HS-5 (cell line): ENCODE measurements at places on chromosomes 6 and 20.

- no peak for DNase-seq
These were observed 11.7 kb upstream of the SIRPG start for GRCh38 chr20:1669304-1669703.

- DNase-seq: no peak
These were observed 68.7 kb downstream of the NFATC2 start for GRCh38 chr20:51473771-51474170.

- no peak for DNase-seq
These were observed 38.6 kb downstream of the HLA-DPB1 start for GRCh38 chr6:33114406-33114805.

DNA sequence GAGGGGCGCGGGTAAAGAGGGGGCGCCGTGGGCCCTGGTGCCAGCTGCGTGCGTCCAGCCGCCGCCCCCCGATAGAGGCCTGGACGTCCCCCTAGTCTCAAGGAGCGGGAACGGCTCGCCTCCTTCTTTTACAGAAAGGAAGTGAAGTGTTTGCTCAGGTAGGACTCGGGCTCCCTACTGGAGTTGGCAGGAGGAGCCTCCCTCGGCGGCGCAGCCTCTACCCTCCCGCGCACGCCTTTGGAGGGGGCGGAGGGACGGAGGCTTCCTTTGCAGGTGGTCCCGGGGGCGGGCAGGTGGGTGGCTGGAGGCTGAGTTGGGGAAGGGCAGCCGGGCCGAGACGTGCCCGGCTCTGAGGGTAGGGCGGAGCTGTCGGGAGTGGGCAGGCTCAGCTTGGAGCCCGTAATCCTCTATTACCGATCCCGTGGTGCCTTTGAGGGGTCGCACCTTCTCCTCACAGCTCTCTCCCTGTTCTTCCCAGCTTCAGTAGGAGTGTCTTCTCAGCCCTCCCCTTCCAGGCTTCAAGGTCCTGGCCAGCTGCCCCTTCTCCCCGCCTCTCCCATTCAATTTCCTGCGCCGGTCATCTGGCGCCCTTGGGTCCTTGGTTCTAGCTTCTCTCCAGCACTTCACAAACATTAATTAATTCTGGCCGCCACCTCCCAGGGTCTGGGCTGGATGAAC lies 728 bp downstream of the ITPR3 start:
- no peak for DNase-seq

GRCh38 chr6:30912746-30913520 lies 1.1 kb upstream of the VARS2 start:
- DNase-seq: no peak

- DNase-seq: no peak
These were observed 529 bp upstream of the ENPP4 start for GRCh38 chr6:46129291-46129628.

DNA sequence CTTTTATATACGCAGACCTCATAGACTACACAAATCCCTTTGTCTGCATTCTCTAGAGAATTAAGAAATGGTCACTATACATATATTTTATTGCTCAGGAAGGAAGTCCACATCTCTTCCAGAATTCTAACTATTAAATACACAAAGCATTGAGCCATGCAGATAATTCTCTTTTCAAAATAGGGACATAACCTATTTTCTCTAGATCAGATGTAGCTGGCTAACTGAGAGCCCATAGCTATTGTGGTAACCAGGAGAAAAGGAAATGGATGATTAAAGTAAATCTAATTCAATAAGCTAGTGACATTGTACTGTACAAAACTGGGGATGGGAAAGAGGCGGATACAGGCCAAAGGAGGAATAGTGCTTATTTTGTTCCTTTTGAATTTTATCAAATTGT lies 137.2 kb downstream of the BACH2 start:
- no peak for DNase-seq

DNA sequence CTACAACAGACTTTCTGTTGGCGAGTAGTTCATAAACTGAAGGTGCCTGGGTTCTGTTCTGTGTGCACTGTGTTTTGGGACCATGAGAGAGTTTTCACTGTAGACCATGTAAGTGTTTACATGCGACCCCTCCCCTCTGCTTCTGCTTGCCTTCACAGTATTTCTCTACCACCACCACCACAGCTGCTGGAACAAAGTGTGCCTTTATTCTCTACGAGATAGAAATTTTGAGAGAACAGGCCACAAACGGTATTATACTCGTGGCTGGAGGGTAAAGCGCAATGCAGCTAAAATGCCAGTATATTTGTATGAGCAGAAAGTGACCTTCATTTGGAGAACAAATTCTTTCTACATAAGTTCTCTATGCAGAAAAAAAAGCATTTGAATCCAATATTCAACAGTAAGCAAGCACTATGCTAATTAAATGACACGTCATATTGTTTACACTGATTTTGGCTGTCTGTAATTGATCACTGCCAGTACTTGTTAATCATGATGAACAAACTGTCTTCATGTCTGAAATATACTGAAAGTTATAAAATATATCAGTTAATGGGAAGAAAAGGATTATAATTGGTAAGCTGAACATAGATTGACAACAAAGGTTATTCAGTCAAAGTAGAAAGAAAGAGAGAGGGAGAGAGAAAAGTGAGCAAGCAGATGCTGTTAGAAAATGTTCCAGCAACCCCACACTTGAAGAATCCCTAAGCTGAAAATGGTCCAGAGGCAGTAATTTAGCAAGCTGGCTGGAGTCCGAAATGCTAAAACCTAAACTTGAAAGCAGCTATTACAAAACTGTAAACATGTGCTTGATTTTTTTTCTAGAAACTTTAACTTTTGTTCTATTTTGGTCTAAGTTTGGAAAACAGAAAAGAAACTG lies 8.8 kb downstream of the CLDN20 start:
- DNase-seq: no peak

DNA sequence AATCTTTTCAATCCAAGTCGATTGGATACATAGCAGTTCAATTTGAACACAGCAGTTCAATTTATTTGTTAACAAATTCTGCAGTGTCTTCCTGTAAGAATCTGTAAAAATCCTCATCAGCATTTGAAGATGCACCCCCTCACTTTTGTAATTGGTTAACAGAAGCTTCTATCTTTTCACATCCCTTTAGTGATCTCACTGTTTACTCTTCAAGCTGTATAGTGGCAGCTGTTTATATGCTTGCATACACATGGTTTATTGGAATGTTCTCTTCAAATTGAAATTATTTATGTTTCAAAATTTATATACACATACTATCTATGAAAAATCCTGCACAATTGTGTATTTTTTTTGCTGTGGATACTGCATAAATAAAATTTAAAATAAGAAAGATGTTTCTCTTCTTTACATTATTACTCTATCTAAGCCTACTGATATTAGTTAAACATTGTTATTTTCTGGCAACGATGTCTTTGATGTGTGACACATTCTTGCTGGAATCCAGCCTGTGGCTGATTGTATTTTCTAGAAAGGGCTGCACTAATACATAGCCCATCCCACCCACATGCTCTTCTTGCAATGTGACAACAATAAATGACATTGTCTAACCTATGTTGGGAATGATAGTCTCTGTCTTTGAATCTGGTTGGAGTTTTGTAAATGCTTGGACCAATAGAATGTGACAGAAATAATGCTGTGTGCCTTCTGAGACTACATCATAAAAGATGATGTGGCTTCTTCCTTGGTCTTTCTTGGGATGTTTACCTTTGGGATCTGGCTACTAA lies 573.0 kb downstream of the CD109 start:
- no peak for DNase-seq

DNA sequence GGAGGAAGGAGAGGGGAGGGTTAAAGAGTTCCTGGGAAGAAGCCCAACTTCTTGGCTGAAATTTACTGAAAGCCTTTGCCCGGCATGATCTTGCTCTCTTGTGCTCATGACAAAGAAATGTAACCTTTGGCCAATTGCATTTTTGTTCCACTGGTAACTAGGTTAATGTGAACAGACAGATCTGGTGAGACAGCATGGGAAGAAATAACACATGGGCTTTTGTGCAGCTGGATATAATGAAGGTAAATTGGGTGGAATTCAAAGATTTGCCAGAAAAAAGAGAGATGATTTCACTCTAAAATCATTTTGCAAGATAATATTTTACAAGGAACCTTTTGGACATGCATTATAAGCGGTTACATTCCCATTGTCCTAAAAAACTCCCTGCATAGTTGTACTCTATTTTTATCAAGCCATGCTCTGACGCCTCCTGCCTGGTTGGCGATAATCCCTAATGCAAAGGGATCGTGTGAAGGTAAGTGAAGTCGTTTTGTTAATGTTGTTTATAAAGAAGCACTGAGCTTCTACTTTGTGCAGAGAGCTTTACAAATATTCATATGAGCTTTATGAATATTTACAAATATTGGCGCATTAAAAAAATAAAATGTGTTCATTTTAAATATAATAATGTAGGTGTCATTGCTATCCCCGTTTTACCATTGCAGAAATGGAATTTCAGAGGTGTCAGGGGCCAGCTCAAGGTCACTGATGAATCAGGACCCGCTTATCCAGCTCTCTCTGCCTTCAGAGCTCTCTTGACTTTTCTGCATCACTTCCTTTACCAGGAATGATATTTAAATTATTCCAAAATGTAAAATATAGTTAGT lies 161.3 kb upstream of the AGPAT4 start:
- peak; percentile 95 for DNase-seq

- DNase-seq: no peak
These were observed 156.8 kb upstream of the RALGAPA2 start for GRCh38 chr20:20869161-20869775.

DNA sequence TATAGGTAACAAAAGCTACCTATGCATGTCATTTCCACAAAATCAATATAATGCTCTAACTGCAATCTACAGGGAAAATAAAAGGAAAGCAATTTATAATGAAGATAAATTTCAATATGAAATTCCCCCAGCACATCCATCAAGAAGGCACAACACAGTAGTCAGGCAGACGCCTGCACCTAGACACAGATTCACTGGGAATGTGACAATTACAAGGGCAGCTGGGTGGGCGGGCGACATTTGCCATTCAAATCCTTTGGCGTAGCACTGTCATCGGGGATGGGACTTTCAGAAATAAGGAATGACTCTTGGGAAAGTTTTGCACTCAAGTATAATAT lies 60.4 kb downstream of the SULF2 start:
- no peak for DNase-seq

DNA sequence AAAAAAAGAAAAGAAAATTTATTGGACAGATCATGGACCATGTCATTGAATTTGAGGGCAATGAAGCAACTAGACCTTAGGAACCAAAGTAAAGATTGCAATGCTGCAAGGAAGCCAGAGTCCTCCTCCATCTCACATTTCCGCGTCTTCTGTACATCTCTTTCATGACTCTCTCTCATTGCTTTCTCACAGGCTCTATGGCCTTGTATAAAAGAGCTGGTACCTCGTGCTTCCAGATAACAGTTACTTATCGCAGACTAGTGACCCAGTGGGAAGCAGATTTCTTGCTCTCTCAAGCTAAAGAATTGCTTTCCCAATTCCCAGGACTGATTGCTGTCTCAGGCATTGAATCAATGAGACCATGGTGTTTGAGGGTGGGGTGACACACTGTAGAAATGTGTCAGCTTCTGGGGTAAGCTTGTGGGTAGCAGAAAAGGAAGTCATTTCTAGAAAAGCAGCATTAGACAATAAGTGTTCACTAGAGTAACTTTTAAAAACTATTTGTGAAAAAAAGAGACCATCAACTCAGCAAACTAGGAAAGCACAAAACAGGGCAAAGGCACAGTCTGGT lies 635.3 kb downstream of the UTRN start:
- DNase-seq: no peak

DNA sequence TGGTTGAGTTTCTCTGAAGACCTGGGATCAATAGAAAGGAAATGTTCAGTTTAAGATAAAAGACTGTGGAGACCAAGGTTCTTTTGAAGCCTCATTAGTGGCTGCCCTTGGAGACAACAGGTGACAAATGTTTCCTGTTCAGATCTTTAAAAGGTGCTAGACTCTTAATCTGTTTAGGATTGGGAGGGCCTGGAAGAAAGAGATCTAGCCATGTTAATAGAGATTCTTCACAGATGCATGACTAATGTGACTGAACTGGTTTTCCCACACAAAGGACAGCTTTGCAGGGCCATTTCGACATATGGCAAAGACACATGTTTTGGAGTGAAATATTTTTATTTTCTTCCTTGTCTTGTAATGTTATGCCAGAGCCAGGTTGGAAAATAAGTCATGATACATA lies 82.2 kb downstream of the WDR27 start:
- DNase-seq: peak; percentile 3

- DNase-seq: no peak
These were observed 39.0 kb downstream of the AIG1 start for GRCh38 chr6:143099647-143100046.

DNA sequence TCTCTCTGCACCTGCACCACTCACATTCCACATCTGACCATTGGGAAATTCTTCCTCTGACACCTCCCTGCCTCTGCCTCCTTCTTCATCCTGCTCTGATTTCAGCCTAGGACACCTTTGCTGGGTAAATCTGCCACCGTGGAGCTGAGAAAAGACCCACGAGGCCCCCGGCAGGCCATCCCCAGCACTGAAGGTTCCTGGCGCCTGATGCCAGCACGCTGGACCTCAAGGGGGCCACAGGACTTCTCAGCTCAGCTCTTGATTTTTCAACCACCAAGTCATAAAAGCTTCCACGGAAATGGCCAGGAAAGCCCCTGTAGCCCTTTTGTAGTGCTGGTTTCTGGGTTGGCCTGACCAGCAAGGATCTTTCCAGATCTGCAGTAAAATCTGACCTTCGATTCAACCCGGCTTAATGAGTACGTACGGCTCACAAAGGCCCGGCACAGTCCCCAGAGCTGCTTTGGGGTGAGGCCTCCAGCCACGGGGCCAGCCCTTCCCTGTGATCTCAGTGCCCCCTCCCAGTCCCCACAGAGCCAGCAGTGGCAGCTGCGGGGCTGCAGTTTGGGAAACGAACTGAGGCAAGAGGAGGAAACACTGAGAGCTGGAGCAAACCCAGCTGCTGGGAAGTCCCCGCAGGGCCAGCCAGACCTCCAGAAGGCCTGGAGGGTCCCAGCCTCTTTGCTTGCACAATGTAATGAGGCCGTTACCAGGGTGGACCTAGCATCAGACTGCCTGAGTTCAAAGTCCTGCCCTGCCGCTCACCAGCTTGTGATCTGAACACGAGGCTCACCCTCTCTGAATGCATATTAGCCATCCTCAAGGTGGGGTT lies 157.5 kb downstream of the BMP7 start:
- DNase-seq: no peak

DNA sequence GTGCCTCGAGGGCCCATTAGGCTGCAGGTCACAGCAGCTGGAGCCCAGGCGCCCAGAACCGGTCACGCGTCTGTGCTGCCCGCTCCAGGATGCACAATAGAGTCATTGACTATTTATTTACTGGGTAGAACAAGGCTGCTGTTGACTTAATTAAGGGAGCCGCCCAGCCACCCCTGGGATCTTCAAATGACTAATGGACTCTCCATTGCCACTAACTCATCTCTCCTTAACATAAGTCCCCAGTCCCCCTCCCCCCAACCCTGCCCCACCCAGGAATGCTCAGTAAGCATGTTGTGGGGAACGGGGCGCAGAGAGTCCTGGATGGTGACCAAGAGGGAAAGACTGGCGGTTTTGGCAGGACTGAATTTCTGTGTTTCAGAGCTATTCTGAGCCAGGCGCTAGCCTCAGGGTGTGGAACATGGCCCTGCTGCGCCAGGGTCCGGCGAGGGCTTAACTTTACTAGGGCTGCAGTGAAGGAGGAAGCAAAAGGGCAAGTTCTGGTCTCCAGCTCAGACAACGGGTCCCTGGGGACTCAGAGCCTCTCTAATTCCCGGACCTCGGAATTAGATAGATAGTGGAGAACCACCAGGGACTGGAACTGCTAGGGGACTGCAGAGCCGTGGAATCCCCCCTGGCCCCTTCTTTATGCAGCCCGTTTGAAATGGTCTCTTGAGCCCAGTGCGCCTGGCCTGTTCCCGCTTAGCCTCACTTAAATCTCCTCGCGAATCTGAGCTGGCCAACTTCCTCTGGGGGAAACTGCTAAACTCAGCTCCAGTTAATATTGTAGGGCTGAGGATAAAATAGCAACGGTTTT lies 1.5 kb upstream of the GRIK2 start:
- DNase-seq: no peak
